ENCODE measurements at places on chromosomes 11 and 22. TPM values are rescaled to one million over a fixed set of nuclear protein-coding genes. Genes with fewer than 3 reads are reported as not detected.

The RIMBP3B gene
- not detected for total RNA-seq

The ANKK1 gene
- 0.12 TPM for total RNA-seq

The ANO5 gene
- under 0.01 TPM for total RNA-seq

The PRG3 gene
- not detected for total RNA-seq

The LRP4 gene
- total RNA-seq, result 8.6 TPM

All from smooth muscle cell of the coronary artery (primary cell).